Mesothelial cell of epicardium (in vitro differentiated cells): ENCODE measurements at places on chromosomes 11 and 22. TPM values are rescaled to one million over a fixed set of nuclear protein-coding genes. Genes with fewer than 3 reads are reported as not detected.
A peak's percentile ranks its signal among the peaks of the same experiment; 100 is the strongest.

Gene RAC2
- 6.3 to 6.5 TPM (median 6.4 TPM) in 3 replicates for total RNA-seq

DNA sequence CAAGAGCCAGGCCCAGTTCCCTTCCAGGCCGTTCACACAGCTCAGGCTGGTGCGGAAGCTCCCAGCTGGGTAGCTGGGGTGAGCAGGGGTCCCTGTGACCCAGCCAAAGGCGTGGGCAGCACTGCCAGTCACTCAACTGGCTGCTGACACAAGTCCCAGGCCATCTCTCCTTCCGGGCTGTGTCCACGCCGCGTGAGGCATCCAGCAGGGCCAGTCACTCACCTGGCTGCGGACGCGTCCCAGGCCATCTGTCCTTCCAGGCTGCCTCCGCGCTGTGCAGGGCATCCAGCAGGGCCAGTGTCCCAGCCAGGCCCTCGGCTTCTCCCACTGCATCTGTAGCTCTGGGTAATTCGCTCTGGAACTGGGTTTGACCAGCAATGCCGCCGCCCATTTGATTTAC, 184.2 kb downstream of the BRD1 start:
- no peak for DNase-seq
- no peak overlapping the region for H3K27ac ChIP-seq
- peaks cover 10% of the 10 kb centered on the region for H3K27me3 ChIP-seq
- H3K4me3 ChIP-seq, result no peak overlapping the region

DNA sequence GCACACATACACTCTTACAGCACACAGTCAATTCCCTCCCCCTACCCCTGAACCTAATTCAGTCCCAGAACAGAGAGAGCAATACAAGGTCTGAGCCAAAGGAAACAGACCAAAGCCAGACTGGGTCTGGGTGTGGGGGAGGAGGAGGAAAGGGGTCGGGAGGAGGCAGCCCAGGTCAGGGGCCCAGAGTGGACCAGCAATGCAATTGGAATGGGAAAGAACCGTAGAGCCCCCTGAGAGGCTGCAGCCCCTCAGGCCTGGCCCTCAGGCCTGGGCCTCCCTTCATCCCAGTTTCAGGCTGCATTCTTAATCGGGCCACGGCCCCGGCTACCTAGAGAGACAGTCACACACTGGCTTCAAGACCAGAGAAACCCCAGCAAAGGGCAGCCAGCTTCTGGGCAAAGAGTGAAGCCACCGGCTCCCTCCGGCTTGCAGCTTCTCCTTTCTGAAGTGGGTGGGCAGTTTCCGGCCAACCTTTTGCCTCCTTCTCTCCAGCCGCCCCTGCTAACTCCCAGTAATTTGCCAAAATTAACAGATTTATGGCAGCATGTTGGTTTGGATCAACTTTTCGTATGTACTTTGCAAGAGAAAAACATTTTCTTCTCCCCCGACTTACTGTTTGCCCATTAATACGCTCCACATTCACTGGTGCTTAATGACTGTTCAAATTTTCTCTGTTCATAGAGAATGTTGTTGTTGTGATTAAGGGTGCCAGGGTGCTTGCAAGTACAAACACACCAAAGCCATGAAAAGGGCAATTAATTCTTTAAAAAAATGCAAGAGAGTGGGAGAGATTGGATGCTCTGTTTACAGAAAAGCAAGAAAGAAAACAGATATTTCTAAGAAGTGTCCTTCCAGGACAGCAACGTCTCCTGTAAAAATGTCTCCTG, 488.3 kb downstream of the MN1 start:
- no peak overlapping the region for H3K27ac ChIP-seq
- no peak overlapping the region for H3K4me3 ChIP-seq
- no peak for DNase-seq
- H3K4me1 ChIP-seq, result peaks cover 17% of the 10 kb centered on the region
- H3K36me3 ChIP-seq, result peaks cover 2% of the 10 kb centered on the region

- peaks cover 44% of the 10 kb centered on the region for H3K4me1 ChIP-seq
- H3K4me3 ChIP-seq, result peak overlapping the region; percentile 48
- DNase-seq, result no peak
- H3K27me3 ChIP-seq, result no peaks in the 10 kb centered on the region
- peak overlapping the region; percentile 76 for H3K27ac ChIP-seq
Observed at GRCh38 chr11:3375552-3375951, 3.4 kb downstream of the ZNF195 start.

- peaks cover 50% of the 10 kb centered on the region for H3K4me1 ChIP-seq
- H3K4me3 ChIP-seq, result no peak overlapping the region
- H3K27me3 ChIP-seq, result no peaks in the 10 kb centered on the region
- DNase-seq, result no peak
- H3K27ac ChIP-seq, result peak overlapping the region; percentile 98
Observed at GRCh38 chr11:12402025-12402424, 24.7 kb downstream of the PARVA start.

Gene SNX15
- 19.2 to 21.0 TPM (median 20.8 TPM) in 3 replicates for total RNA-seq

Gene IGLL1
- not detected in 3 replicates for total RNA-seq

- no peaks in the 10 kb centered on the region for H3K36me3 ChIP-seq
- DNase-seq, result no peak
- H3K4me3 ChIP-seq, result peak overlapping the region; percentile 51
Observed at GRCh38 chr11:67389477-67389876, 2.3 kb upstream of the RAD9A start.

DNA sequence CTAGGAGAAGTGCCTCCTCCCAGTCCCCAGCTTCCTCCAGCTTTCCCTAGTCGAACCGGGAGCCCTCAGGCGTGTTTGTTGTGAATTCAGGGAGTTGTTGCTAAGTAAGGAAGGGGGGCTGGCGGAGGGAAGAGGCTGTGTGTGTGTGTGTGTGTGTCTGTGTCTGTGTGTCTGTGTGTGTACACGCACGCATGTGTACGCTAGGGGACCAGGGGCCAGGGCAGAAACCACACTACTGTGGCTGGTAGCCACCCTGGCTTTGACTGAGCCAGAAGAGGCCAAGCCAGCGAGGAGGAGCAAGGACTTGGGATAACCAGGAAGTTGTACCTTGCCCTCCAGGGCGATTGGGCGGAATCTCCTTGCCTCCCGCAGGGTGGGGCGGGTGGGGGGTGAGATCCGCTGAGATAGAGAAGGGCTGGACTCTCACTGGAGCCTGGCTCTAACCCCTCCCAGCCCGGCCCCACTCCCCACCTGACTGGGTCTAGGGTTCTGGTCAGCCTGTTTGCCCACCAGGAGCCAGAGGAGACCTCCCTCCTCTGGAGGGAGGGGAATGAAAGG, 7.5 kb downstream of the BCL9L start:
- peak overlapping the region; percentile 98 for H3K27ac ChIP-seq
- H3K4me1 ChIP-seq, result peaks cover 88% of the 10 kb centered on the region
- H3K36me3 ChIP-seq, result no peaks in the 10 kb centered on the region
- H3K4me3 ChIP-seq, result peak overlapping the region; percentile 60
- peak; percentile 73 for DNase-seq
- no peaks in the 10 kb centered on the region for H3K27me3 ChIP-seq

DNA sequence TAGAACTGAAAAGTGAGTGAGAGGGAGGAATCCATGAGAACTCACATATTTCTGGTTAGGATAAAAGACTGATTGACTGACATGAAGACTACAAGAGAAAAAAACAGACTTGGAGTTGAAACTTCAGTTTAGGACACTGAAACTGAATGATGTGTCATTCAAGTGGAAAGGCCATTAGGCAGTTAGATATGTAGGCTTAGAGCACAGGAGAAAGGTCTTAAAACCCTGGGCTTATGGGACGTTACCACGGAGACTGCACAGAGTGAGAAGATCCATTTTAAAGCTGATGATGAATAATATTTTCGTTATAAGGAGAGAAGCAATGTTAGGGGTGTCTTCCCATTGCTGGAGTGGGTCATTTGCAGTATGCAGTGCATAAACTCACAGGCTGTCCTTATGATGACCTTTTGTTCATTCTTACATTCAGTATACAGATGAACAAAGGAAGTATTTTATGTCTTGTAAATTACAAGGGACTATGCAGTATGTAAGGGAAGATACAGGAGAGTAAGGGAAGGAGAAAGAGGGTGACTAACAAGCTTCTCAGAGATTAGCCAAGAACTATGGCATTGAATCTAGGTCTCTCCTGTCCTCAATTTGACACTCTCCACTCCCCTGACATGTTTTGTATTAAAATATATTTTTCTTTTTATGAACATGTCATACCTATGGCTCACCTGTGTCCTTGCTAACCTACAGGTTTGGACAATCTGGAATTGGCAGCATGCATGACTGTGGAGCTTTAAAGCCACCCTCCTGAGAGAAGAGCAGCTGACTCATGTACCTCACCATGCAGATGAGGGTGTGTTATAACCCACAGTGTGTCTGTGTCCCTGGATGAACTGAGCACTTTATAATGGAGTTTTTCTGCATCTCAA, 63.7 kb downstream of the MAML2 start:
- H3K27me3 ChIP-seq, result no peaks in the 10 kb centered on the region
- peaks cover 2% of the 10 kb centered on the region for H3K36me3 ChIP-seq
- peaks cover 71% of the 10 kb centered on the region for H3K4me1 ChIP-seq
- no peak for DNase-seq
- no peak overlapping the region for H3K4me3 ChIP-seq

Gene DEPDC5
- 31.0 to 39.5 TPM (median 38.3 TPM) in 3 replicates for total RNA-seq

Gene C11orf52
- 6.9 to 7.9 TPM (median 7.9 TPM) in 3 replicates for total RNA-seq

Gene ANO1
- total RNA-seq, result 35.1 to 39.6 TPM (median 37.2 TPM) in 3 replicates

Gene SUSD2
- 0.91 to 1.4 TPM (median 1.2 TPM) in 3 replicates for total RNA-seq

DNA sequence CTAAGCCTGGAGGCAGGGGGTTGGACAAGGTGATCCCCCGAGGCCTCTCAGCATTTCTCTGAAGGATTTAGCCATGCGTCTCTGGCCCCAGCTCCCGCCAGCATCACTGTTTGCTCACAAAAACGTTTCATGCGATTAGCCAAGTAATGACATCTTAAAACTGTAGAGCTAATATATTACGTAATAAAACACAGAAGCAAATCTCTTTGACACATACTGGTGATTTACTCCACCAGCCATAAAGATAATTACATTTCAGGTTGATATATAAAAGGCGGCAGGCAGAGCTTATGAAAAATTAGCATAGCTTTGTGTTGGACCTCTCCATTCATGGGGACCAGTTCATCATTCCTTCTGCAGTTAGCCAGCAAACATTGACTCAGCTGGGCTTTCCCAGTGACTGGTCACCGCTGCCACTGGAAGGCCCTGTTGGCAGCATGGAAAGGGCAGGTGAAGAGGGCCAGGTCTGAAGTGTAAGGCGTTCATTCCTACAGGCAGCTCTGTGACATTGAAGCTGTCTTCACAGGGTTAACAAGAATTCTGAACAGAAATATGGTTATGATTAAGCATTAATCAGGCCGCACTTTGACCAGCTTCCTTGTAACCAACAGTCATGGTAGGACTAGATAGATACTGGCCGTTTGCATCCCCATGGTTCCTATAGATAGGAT, 150.3 kb downstream of the NECTIN1 start:
- H3K4me3 ChIP-seq, result no peak overlapping the region
- peaks cover 3% of the 10 kb centered on the region for H3K4me1 ChIP-seq
- peaks cover 26% of the 10 kb centered on the region for H3K27me3 ChIP-seq
- no peak for DNase-seq
- no peak overlapping the region for H3K27ac ChIP-seq
